ENCODE measurements at places on chromosomes 7 and 10.

DNA sequence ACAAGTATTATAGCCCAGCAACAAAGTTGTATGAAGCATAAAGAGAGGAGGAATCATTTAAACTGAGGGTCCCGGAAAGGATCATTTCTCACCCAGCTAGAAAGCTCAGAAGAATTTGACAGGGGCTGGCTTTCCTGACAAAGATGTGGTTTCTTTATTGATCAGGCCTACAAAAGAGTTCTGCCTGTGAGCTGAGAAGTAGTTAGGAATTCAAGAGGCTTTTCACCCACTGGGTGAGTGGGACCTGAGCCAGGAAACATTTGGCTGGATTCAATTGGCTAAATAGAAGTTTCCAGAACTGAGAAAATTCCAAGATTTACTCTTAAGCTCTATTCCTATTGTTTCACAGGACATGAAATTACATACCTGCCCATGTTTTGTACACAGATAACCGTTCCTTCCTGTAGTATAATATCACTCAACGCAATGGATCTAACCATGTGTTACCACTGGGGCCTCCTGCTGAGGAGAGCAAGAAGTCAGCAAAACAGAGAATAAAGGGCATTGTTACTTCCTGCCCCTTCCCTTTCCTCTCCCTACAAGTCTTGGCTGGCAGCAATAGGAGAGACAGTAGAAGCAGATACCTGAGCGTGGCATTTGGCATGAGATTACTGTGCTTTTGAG is 53.9 kb upstream of the PAPSS2 start:
- DNase-seq = no peak

GRCh38 chr7:137439829-137440825 is 96.6 kb upstream of the PTN start:
- no peak for DNase-seq

- DNase-seq = peak; percentile 74
Observed at GRCh38 chr10:16965740-16966447, 148.7 kb upstream of the RSU1 start.

- DNase-seq = no peak
Observed at GRCh38 chr7:131122394-131122793, 205.3 kb upstream of the MKLN1 start.

GRCh38 chr10:76115471-76116155 is 684.2 kb downstream of the LRMDA start:
- no peak for DNase-seq

DNA sequence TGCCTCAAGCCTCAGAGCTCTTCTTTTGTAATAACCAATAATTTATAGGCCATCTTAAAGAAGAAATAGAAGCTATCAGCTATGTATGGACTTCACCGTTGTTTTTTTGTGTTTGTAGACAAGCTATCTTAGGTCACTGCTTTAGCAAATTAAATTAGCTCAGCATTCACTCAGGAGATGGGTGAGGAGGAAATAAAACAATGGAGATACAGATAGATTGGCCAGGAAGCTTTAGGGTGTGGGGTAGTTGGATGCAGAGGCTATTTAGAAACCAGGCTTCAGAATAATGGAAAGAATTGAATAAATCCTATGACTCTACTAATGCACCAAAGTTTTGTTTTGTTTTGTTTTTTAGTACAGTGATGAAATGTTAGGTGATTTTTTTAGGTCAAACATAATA is 66.1 kb downstream of the MDFIC start:
- DNase-seq = no peak

DNA sequence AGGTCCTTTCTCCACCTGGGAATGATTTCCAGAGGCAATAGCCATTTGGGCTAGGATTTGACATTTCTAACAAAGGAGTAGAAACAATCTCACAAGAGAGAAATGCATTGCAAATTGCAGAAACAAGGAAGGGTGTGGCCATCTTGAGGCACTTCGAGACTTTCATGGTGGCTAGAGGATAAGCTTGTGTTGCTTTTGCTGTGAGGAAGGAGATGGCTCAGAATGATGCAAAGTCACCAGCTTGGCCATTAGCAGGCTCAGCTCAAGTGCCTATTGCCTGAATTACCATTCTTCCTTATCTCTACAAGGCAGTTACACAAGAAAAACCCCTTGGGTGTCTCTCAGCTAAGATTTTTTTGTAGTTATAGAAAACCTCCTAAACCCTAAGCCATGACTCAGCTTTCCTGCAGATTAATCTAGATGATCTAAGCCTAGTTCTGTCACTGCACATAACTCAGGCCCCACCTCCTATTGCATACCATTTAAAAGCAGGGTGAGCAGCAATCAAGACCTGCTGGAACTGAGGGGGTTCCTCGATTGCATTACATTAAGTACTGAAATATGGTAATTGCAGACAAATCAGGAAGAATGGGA is 683.1 kb downstream of the NRG3 start:
- DNase-seq = no peak

GRCh38 chr7:20146451-20146850 is 70.7 kb downstream of the MACC1 start:
- DNase-seq = no peak

DNA sequence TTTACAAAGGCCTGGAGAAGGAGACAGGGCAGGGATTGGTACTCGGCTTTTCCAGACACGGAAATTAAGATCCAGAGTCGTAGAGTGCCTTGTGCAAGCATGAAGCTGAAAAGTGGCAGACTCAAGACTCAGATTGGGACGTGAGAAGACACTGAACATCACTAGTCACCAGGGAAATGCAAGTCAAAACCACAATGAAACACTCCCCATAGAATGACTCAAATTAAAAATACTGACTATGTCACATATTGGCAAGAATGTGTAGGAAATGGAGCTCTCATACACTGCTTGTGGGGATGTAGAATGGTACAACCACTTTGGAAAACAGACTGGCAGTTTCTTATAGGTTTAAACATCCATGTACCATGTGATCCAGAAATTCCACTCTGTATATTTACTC is 472.0 kb downstream of the RPS24 start:
- DNase-seq = no peak

GRCh38 chr10:111560027-111560426 is 483.2 kb downstream of the ADRA2A start:
- no peak for DNase-seq

DNA sequence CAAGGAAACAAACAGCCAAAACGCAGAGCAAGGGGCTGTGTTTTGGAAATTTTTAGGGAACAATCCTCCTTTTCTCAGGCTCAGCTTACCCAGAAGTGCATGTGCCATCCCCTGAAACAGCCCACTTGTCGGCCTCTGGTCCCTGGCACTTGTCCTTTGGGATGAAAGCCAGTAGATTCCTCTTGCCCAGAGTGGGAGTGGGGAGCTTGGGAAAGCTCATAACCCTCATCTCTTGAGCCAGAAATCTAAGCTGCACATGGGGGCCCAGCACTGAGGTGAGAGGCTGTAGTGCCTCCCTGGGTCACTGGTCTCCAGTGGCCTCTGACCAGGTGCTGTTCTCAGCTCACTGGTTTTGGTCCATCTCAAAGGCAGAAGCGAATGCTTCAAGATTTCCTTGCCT is 150.3 kb downstream of the RNF216 start:
- DNase-seq = no peak

- peak; percentile 57 for DNase-seq
Observed at GRCh38 chr7:106679153-106679931, 18.4 kb upstream of the CCDC71L start.

All from RWPE2 (cell line).